ENCODE measurements at places on chromosomes 3 and 15. TPM values are rescaled to one million over a fixed set of nuclear protein-coding genes. Genes with fewer than 3 reads are reported as not detected.

- no peak for DNase-seq
- peaks cover 8% of the 10 kb centered on the region for H3K4me1 ChIP-seq
Observed at GRCh38 chr3:177196008-177196455, 1.2 kb downstream of the TBL1XR1 start.

- H3K4me1 ChIP-seq, result no peaks in the 10 kb centered on the region
- H3K27me3 ChIP-seq, result no peaks in the 10 kb centered on the region
- no peaks in the 10 kb centered on the region for H3K36me3 ChIP-seq
- no peak overlapping the region for H3K27ac ChIP-seq
- DNase-seq, result no peak
Observed at GRCh38 chr3:49217688-49218470, 46.5 kb downstream of the KLHDC8B start.

GRCh38 chr15:20106026-20106425, 435.6 kb downstream of the GOLGA6L6 start:
- no peak overlapping the region for H3K27ac ChIP-seq
- no peak for DNase-seq
- no peaks in the 10 kb centered on the region for H3K36me3 ChIP-seq

- H3K4me3 ChIP-seq, result peak overlapping the region; percentile 86
- peaks cover 23% of the 10 kb centered on the region for H3K36me3 ChIP-seq
- peak; percentile 79 for DNase-seq
- H3K27me3 ChIP-seq, result no peaks in the 10 kb centered on the region
Observed at GRCh38 chr3:49133226-49133951, 539 bp upstream of the LAMB2 start.

DNA sequence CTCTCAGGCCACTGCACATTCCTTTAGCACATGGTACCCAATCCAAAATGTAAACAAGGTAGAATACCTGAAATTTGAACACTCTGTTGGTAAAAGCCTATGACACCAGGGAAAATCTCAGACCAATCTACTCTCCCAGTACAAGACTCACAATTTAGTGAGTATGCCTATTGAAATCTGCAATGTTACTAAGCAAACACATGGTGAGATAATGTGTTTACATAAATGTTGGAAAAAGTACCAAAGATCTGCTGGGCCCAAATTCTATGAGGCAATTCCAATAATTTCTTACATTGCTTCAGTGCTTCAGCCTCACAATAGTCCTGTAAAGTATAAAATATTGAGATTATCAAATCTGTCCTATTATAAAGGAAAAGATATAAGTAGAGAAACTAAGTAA, 536.1 kb downstream of the PYDC2 start:
- no peak for DNase-seq
- H3K4me3 ChIP-seq, result no peak overlapping the region
- no peak overlapping the region for H3K27ac ChIP-seq
- H3K27me3 ChIP-seq, result no peaks in the 10 kb centered on the region

DNA sequence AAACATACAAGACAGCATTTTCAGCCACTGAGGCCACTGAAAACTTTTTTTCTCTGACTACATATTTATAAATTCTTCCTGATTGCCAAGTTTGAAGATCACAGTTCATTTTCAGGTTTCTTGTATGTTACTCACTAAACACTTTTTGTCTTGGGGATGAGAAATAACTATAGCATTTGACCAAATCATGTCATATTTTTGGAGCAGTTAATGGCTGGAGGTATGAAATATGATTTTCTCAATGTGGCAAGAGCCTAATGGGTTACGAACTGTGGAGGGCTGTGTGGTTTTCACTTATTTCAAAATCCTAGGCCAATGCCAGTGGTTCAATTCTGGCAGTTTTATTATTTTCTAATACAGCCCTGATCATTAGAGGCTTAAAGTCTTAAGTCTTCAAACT, 64.4 kb downstream of the USP13 start:
- no peaks in the 10 kb centered on the region for H3K27me3 ChIP-seq
- H3K4me1 ChIP-seq, result no peaks in the 10 kb centered on the region
- peaks cover 5% of the 10 kb centered on the region for H3K36me3 ChIP-seq
- H3K4me3 ChIP-seq, result no peak overlapping the region
- H3K27ac ChIP-seq, result no peak overlapping the region

DNA sequence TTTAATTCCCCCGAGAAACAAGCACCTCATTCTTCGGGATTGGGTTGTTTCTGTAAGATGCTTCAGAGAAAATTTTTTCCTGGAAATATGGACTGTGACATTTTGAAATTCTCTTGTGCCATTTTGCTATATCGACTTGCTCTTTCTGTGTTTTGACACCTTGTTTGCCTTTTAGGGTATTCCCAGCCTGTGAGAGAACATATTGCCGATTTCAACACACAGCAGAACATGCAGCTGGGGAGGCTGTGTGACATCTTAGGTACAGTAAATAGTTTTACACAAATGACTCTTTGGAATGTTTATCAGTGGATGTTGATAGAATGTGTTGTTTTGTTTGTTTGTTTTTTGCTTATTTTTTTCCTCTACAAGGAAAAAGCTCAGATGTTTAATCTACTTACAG, 130.2 kb downstream of the IQCH start:
- H3K4me1 ChIP-seq, result no peaks in the 10 kb centered on the region
- H3K36me3 ChIP-seq, result no peaks in the 10 kb centered on the region
- no peak overlapping the region for H3K4me3 ChIP-seq
- no peak overlapping the region for H3K27ac ChIP-seq
- H3K27me3 ChIP-seq, result peaks cover 2% of the 10 kb centered on the region

DNA sequence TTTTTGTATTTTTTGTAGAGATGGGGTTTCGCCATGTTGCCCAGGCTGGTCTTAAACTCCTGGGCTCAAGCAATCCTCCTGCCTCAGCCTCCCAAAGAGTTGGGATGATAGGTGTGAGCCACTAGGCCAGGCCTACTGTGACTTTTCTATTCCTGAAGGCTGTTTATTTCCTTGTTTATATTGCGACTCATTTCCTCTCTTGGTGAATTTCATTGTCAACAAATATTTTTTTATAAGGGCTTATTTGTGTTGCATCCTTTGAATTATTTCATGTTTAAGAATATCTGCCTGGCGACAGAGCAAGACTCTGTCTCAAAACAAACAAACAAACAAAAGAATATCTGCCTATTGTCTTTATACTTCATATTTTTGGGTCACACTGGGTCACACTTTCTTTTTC, 29.4 kb upstream of the MCCC1 start:
- peaks cover 2% of the 10 kb centered on the region for H3K27me3 ChIP-seq

DNA sequence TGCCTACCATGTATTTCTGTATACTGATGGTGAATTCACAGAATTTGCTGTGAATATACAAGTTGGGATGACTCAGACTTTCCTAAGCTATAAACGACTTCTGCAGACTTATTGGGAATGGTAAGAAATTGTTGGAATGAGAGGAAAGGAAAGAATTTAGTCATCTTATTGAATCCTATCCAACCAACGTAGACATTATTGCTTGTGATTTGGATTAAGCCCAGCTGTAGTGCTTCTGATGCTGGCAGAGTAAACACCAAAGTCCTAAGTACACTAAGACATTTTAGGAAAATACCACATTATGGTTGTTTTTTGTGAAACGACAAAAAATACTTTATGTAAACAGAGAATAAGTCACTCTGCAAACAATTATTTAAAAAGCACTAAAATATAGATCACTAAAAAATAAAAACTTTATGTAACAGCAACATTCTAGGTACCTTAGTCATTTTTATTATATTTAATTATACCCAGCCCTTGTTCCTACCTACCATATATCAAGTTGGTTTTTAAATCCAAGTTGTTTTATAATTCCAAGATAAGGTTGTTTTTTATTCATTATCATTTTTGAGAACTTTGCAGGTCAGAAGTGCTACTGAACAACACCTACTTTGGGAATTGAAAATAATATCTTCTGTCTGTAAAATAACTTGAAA, 99.2 kb upstream of the MLF1 start:
- no peaks in the 10 kb centered on the region for H3K36me3 ChIP-seq
- no peak overlapping the region for H3K27ac ChIP-seq
- H3K4me3 ChIP-seq, result no peak overlapping the region
- H3K4me1 ChIP-seq, result no peaks in the 10 kb centered on the region
- no peak for DNase-seq
- no peaks in the 10 kb centered on the region for H3K27me3 ChIP-seq

DNA sequence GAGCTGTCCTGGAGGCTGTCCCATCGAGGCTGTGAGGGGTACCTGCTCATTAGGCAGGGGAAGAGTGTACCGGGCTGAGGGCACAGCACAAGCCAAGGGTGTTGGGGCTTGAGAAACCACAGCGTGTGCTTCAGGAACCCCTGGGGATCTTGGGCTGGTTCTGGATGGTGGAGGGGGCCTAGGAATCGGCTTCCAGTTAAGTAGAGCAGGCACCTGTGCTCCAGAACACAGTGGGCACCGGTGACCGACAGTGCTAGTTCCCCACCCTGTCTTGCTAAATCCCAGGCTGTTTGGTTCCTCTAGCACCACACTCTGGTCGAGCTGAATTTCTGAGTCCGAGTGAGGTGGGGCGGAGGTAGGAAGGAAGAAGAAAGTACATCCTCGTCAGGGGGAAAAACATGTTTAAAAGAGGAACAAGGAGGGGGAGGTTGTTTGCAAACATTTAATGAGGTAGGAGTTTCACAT, 29.1 kb downstream of the SLC6A6 start:
- no peak for DNase-seq
- H3K36me3 ChIP-seq, result peaks cover 12% of the 10 kb centered on the region
- H3K4me1 ChIP-seq, result peaks cover 48% of the 10 kb centered on the region
- peak overlapping the region; percentile 88 for H3K27ac ChIP-seq

GRCh38 chr3:41477399-41478014, 278.2 kb downstream of the CTNNB1 start:
- no peak overlapping the region for H3K27ac ChIP-seq
- H3K4me1 ChIP-seq, result peaks cover 3% of the 10 kb centered on the region
- no peaks in the 10 kb centered on the region for H3K36me3 ChIP-seq
- no peaks in the 10 kb centered on the region for H3K27me3 ChIP-seq
- H3K4me3 ChIP-seq, result no peak overlapping the region

Gene HDGFL3
- polyA plus RNA-seq, result 30.4 TPM

Gene ROBO2
- 9.6 TPM for polyA plus RNA-seq

Gene SPINT1
- 166 TPM for polyA plus RNA-seq

Gene TPRG1
- polyA plus RNA-seq, result 0.64 TPM

Gene FAM3D
- 6.2 TPM for polyA plus RNA-seq
